Naive B cell (primary cell): ENCODE measurements at places on chromosomes 4 and X. TPM values are rescaled to one million over a fixed set of nuclear protein-coding genes. Genes with fewer than 3 reads are reported as not detected.
A peak's percentile ranks its signal among the peaks of the same experiment; 100 is the strongest.

REELD1 gene
- polyA plus RNA-seq, result 0.18 TPM

SHROOM4 gene
- polyA plus RNA-seq, result not detected

IL2 gene
- not detected for polyA plus RNA-seq

GRCh38 chr4:145557720-145558119 lies 61.5 kb upstream of the MMAA start:
- peak; percentile 44 for DNase-seq

DNA sequence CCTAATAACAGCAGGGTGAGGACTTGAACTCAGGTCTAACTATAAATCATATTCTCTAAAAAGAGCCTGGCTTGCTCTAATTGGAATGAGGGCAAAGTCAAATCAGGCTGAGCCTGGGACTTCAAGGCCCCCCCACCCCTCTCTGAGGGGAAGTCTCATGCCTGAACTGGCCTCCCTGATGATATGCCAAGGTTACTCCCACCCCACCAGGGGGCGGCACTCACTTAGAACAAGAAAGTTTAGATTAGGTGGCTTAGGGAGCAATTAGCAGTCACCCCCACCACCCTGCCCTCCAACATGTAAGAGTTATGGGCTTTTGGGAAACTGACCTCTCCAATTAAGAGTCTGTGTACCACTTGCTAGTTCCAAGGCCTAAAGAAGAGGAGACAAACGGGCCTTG lies 2.7 kb downstream of the FOXO4 start:
- peak; percentile 76 for DNase-seq

DNA sequence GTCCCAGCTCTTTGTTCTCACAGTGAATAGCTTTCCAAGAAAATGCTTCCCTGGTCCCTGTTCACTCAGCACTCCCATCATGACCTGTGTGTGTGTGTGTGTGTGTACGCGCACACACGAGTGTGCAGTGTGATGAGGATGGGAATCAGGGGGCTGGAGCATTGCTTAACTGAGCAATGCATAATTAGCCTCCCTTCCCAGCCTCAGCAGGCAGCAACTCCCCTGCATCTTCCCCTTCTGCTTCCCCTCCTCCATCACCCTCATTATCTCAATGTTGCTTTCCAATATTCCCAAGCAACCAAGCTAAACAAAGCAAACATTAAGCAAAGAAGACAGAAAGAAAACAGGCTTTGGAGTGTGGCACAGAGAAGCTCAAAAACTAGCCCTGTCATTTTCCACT lies 137.0 kb downstream of the RBM47 start:
- no peak for DNase-seq

HGFAC gene
- not detected for polyA plus RNA-seq

- no peak for DNase-seq
Observed at GRCh38 chrX:38336538-38337240, 9.4 kb upstream of the RPGR start.

- DNase-seq, result no peak
Observed at GRCh38 chr4:7564242-7564641, 129.5 kb upstream of the PSAPL1 start.

GRCh38 chrX:150841456-150842197 lies 56.8 kb downstream of the CD99L2 start:
- DNase-seq, result no peak

DNA sequence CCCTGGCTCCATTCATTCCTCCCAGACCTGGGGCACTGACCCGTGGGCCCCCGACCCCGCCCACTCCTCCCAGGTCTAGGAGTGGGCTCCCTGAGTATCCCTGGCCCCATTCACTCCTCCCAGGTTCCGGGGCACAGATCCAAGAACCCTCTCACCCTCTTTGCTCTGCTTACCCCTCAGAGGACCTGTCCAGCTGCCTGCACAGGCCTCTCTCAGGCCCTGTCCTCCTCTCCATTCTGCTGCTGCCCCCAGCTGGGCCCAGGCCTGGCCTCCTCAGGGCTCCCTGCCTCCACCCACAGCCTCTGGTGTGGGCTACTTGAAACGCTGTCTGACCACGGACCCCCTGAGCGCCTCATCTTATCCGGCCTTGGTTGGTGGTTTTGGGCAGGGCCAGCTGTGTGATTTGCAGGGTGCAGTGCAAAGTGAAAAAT lies 217.7 kb upstream of the PSAPL1 start:
- no peak for DNase-seq

ZMAT1 gene
- polyA plus RNA-seq, result 5.2 TPM

FGF5 gene
- polyA plus RNA-seq, result not detected

NDST3 gene
- polyA plus RNA-seq, result not detected

- no peak for DNase-seq
Observed at GRCh38 chr4:119040694-119041185, 94.9 kb upstream of the MYOZ2 start.

DNA sequence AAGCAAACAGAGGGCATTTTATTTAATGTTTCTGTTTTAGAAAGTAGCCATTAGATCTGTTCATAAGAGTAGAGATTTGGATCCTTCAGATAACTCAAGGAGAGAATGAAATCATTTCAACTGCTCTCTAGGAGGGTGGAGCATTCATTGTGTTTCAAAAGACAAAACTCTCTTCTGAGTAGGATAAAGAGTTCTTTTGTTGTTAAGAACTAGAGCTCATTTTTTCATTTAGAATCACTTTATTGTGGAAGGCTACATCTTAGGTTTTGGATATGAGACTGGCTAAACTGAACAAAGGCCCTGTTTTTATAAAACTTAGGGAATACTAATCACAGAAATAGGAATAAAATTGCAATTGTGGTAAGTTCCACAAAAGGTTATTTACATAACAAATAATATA lies 193.9 kb upstream of the PCDH10 start:
- DNase-seq, result no peak

GRCh38 chr4:155769090-155769489 lies 10.3 kb downstream of the GUCY1B1 start:
- no peak for DNase-seq

DNA sequence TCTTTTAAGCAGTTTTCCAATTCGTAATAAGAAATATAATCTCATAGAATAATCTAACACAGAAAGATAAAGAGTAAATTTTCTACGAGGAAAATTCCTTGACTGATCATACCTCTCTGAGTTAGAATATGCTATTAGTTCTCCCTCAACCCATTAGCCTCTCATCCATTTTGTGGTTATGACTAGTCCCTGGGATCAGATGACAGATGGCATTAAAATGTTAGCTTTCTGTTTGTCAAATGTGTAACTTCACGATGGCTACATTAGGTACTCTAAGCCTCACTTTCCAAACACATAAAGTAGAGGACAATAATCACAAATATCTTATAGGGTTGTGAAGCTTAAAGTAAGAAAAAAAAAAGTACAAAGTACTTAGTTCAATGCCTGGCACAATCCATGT lies 112.2 kb downstream of the ZAR1 start:
- DNase-seq, result no peak

NKRF gene
- polyA plus RNA-seq, result 7.1 TPM

DNA sequence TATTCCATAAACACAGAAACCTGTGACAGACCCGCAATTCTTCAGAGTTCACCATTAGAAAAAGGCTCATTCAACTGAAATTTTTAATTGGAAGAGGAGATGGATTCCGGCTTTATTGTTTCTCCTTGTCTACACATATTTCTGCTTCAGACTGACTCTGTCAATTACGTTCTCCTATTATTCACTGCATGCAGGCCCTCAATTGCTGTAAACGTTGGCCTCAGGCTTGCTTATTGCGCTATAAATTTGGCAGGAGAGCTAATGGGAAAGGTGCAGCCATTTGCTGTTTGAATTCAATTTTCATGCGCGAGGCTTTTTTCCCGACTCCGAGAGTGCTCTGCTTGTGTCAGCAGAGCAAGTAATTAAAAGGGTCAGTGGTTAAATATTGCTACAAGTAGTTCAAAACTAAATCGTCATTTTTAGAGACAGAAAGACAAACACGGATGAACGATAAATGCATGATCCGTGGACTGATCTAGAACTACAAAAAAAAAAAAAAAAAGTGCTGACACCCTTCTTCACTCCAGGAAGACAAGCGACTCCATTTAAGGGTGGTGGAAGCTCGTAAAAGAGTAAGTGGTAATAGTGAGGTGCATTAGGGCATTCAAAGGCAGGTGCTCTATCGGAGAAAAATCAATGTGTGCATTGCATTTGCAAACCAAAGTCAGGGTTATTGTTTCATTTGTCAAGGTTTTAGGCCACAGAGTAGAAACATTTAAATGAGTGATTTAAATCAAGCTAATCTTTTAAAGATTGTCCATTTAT lies 841.6 kb upstream of the FRG1 start:
- DNase-seq, result no peak

DNA sequence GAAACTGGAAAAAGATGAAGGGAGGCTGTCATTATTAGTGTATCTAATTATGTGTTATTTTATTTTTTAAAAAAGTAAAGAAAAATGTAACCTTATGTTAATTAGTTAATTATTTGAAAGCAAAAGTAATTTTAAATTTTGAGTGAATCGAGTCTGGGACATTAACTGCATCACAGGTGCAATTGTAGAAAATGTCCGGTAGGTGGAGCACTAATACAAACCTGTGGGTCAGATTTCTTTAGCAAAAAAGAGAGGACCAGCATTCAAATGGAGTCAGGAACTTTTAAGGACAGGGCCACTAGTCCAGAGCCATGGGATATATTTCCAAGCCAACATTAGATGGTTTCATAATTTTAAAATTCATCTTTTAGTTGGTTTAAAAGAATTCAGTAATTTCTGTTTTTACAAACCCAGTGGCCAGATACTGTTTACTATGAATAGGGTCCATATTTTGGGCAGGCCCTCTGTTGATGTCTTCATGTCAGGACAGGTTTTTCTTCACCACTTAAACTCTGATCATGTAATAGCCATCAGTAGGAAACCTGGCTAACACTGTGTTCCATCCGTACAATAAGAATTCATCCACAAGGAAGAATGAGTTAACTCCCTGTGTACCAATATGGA lies 27.2 kb downstream of the BST1 start:
- DNase-seq, result peak; percentile 41

ELOVL6 gene
- not detected for polyA plus RNA-seq

GASK1B gene
- not detected for polyA plus RNA-seq

DNA sequence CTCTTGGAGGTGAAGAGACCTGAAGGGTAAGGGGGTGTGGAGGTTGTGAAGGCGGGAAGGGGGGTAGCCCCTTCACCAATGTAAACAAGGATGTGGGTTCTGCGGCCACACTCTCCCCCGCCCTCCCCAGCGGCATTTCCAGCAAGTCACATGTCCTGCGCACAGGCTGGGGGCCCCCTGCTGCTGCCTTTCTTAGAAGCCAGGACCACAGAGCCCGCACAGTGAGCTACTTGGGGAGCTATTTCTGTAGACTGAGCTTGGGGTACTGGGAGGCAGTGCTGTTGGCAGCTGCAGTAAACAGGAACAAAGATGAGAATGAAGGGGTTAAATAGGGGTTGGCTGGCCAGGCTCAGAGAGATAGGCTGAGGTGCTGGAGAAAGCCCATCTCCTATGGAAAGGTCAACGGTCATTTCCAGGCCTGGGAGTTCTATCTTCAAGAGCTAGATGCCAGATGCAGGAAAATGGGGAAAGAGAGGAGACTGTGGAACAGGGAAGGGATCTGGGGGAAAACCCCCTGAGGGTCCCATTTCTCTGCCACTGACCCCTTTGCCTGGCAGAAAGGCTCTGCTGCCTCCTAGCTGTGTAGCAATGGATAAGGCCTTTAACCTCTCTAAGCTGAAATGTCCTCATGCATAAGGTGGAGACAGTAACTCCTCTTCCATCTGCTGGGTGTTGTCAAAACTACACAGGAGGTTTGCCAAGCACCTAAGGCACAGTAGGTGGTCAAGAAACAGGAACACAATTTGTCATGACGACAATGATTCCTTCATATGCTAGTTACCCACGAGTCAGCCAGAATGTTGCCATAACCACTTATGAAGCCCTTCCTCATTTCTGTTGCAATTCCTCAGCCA lies 18.5 kb upstream of the PIM2 start:
- peak; percentile 91 for DNase-seq

SSX5 gene
- polyA plus RNA-seq, result not detected

PNMA3 gene
- not detected for polyA plus RNA-seq

PUDP gene
- polyA plus RNA-seq, result 15.5 TPM

DNA sequence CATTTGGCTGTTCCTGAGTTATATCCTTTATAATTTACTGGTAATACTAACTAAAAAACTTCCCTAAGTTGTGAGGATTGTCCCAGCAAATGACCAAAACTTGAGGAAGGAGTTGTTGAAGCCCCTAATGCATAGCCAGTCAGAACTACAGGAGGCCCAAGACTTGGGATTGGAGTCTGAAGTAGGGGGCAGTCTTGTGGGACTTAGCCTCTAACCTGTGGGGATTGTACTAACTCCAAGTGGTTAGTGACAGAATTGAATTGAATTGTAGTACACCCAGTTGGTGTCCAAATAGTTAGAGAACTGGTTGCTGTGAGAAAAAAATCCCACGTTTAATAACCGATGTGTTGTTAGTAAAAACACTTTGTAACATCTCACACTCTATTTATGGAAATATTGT lies 1506.3 kb downstream of the ADGRL3 start:
- DNase-seq, result no peak

- no peak for DNase-seq
Observed at GRCh38 chr4:183467246-183467645, 22.8 kb downstream of the CDKN2AIP start.

DNA sequence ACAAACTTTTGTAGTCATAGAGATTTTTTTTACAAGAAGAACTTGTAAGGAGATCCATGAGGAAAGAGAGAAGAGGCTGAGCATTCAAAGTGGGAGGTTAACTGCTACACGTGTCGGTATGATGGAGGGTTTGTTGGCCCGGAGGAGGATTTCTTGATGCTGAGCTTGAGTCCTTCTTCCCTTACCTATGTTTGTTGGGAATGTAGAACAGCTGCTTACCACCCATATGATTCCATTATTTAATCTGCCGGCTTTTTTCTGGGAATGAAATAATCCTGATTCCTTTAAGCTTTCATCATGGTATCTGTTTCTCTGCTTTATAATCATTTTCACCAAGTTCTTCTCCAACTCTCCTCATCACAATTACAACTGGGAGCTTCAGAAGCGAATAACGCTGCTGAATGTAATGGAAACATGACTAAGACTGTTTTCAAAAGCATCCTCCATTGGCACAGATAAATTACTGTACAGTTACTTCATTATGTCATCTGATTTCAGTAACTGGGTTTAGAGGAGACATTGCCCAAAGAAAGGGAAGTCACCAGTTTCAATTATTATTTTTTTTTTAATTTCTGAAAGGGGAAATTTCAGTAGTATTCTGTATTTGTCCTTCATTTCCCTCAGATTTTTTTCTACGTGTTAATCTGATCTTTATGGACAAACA lies 420.6 kb downstream of the SPRY1 start:
- no peak for DNase-seq

SEPTIN11 gene
- polyA plus RNA-seq, result 12.3 TPM

- DNase-seq, result no peak
Observed at GRCh38 chr4:41692717-41693345, 55.7 kb downstream of the PHOX2B start.
